Cerebellum (tissue), 4 donors: ENCODE measurements at places on chromosomes 7 and 10.

DNA sequence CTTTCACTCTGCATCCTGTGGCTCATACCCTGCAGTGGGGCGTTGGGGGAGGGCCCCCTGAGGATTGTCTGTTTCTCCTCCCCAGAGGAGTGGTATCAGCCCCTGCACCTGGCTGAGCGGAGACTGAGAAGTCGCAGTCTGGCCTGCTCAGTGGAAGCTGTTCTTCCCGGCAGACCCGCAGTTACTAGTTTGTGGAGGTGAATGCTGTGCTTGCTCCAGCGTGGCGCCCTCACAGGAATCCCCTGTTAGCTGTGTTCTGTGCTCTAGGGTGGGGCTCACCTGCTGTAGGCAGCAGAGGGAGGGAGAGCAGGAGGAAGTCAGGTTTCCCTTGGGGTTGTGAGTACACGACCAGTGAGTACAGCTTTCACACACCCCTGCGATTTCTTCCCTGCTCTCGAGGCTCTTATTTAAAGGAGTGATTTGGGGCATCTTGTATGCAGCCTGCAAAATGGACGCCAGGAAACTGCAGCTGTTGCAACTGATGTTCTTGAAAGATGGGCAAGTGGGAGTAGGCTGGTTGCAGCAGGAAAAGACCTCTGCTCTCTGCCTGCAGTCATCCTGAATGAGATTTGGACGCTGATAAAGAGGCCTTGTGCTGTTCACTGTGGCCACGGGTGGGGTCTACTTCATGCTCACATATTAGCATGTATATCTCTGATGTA, 66.4 kb downstream of the HK1 start:
- DNase-seq, result no peak

- no peak for DNase-seq
These were observed 3.6 kb downstream of the ADGRA1 start for GRCh38 chr10:133091316-133091715.

- no peak for DNase-seq
These were observed 145.9 kb upstream of the SVIL start for GRCh38 chr10:29780639-29781038.

GRCh38 chr10:22573820-22574569, 140.4 kb downstream of the PIP4K2A start:
- DNase-seq, result no peak

GRCh38 chr7:18469316-18469715, 26.2 kb upstream of the HDAC9 start:
- DNase-seq, result no peak
